ENCODE measurements at places on chromosomes 2 and 18.

DNA sequence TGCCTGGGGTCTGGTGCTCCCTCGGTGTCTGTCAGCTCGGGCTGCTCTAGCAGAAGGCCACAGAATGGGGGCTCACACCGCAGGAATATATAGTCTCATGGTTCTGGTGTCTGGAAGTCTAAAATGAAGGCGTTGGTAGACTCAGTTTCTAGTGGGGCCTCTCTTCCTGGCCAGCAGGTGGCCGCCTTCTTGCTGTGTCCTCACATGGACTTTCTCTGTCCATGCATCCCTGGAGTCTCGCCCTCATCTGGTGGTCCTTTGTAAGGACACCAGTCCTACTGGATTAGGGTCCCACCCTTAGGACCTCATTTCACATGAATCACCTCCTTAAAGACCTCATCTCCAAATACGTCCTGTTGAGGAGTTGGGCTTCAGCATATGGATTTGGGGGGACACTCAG is 65.7 kb downstream of the RRM2 start:
- DNase-seq = no peak

GRCh38 chr18:37714691-37715090 is 149.1 kb upstream of the CELF4 start:
- DNase-seq = no peak

DNA sequence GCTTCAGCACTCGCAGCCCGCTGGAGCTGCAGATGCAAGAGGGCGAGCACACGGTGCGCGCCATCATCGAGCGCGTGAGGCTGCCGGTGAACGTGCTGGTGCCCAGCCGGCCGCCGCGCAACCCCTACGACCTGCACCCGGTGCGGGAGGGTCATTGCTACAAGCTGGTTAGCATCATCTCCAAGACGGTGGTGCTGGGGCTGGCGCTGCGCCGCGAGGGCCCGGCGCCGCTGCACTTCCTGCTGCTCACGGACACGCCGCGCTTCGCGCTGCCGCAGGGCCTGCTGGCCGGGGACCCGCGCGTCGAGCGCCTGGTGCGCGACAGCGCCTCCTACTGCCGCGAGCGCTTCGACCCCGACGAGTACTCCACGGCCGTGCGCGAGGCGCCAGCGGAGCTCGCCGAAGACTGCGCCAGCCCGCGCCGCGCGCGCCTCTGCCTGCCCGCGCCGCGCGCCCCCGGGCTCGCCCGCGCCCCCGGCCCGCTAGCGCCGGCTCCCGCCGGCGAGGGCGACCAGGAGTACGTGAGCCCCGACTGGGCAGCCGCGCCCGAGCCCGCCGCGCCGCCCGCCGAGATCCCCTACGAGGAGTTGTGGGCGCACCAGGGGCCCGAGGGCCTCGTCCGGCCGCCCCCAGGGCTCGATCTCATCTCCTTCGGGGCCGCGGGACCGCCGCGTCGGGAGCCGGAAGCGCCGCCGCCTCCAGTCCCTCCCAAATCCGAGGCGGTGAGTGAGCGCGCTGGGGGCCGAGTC is 11.8 kb downstream of the GAREM2 start:
- DNase-seq = peak; percentile 20

DNA sequence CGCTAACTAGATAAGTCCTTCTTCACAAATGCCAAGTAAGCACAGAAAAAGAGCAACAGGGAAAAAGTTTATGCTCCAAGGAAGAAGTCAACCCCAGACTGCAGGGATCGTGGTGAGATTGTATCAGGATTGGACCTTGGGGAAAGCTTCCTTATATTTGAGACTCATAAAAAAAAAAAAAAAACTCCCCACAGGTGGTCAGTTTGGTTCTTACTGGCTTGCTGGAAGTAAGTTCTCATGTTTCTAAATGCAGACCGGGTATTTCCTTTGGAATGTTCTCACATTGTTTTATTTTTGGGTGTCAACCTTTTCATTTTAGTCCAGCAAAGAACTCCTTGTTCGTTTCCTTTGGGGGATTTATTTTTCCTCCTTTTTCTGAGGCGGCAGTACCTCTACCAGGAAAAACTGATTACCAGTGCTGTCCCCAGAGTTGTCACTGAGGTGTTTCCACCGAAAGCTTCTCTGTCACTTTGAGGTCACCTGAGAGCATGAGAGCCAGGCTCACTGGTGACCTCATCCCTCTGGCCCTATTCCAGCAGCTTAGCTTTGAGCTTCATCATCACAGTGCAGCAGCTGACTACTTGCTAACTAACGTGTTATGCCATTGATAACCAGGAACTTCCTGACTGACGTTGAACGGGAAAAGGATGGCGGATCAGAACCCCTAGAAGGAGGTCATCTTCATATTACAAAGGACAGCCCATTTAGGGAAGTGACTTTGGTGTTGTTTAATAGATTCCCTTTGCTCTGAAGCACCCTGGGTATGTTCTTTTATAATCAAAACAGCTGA is 16.8 kb upstream of the ATP8B1 start:
- no peak for DNase-seq

GRCh38 chr2:8582651-8583399 is 99.0 kb upstream of the ID2 start:
- DNase-seq = no peak
